ENCODE measurements at places on chromosomes 2 and 18.

DNA sequence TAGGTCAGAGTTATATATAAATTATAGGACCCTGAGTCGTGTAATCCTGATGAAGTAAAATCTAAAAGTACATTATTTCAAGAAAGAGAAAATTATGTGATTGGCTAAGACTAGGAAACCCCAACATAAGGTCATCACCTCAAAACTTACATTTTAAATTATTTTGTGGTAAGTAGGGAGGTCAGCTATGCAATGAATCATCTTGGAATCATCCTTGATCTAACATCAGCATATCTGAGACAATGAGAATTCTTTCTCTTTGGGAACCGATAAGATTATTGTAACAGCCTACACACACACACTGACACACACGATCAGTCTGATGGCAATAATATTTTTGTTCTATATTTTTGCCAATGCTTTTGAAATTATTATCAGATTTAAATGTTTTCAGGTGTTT, 904.8 kb upstream of the CHAC2 start:
- DNase-seq, result no peak

DNA sequence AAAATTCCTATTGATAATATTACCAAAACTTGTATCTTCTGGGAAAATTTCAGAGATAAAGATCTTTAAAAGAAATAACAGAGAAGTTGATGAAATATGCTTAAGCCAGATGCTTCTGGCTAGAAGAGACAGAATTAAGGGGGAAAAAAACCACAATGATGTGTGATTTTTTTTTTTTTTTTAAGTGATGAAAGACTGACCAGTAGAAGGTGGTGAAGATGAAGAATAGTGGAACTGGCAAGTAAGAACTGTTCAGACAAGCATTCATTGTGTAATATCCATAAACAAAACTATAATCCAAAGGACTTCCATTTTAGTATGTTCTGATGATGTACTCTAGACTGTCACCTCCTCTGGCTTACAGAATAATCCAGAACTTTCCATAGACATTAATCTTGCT, 89.8 kb downstream of the INO80D start:
- DNase-seq, result no peak

DNA sequence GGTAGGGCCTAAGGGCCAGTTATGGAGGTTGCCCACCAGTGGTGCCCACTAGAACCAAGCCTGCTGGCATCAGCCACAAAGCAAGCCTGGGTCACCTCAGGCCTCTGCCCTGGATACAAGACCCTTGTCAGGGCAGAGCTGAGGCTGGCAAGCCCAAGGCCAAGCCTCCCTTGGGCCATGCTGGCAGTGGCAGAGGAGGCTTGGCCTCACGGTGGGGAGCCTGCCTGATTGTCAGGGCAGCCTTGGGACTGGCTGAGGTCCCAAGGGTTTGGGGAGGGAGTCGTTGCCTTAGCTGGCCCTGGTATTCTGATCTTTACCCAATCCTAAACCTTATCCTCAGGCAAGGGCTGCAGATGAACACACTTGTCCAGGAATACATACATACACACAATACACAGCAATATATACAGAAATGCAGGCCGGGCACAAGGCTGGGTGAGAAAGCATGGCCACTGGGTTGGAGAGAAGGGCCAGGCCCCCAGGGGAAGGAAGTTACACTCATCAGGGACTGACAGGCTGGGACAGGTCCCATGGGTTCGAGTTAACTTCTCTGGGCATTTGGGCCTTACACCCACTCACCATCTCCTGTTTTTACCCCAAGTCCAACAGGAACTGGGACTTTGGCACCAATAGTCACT, 21.0 kb downstream of the CCT7 start:
- DNase-seq, result no peak

DNA sequence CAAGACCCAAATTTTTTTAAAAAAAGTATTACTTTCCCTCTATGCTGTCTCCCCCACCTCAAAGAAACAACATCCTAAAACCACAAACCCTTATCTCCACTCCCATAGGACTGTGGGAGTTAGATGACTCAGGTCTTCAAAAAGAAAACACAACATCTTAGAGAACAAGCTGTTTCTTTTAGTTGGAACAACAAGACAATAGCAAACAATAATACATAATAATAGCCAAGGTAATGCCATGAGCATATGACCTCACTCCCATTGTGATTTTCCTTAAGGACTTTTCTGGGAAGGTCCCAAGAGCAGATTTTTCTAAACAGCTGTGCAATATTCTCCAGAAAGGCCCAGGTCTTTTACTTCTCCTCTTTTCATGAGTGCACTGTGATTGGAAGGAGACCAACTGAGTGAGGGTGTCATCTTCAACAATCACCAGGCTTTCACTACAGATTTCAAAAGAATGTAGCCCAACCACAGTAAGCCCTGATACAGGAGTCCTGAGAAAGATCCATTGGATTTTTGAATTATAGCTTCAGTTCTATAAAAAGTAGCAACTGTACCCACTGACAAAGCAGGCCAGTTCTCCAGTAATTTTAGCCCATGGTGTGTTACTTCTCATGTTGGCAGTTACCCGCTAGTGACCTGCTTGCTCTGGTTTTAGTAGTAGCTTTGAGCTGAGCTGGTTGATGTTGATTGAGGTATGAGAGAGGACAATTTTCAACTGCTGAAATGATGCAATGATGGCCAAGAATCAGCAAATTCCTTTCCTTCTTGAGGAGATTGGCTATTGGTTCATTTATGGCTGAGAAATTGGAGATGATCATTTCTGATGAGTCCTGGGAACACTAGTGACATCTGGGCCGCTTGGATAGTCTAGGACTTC, 144.5 kb upstream of the TCF4 start:
- DNase-seq, result no peak

DNA sequence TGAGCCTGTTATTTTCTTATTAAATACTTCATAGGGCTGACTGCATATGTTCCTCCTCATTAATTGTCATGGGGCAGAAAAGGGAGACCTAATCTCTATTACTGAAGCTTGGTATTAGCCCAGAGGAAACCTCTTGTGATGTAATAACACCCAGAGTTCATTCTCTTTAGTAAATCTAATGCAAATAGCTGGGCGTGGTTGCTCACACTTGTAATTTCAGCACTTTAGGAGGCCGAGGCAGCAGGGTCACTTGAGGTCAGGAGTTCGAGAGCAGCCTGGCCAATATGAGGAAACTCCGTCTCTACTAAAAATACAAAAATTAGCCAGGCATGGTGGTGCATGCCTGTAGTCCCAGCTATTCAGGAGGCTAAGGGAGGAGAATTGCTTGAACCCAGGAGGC, 14.7 kb downstream of the DAW1 start:
- no peak for DNase-seq

- no peak for DNase-seq
Observed at GRCh38 chr2:42117182-42117579, 52.0 kb upstream of the EML4 start.

DNA sequence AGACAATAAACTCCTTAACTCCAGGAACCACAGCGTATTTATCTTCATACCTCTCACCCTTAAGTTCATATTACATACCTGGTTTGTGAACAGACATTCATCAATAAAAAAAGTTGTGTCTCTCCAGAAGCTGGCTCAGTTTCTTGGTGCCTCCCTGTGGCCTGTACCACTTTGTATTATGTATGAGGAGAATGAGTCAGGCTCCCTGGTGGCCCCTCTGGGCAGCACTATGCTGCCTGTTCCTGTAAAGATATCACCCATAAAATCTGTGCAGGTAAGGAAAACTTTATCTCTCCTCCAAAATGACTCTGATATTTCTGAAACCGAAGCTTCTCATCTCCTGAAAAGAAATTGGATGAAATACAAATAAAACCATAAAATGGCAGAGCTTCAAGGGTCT, 198.4 kb upstream of the NT5C1B start:
- no peak for DNase-seq

DNA sequence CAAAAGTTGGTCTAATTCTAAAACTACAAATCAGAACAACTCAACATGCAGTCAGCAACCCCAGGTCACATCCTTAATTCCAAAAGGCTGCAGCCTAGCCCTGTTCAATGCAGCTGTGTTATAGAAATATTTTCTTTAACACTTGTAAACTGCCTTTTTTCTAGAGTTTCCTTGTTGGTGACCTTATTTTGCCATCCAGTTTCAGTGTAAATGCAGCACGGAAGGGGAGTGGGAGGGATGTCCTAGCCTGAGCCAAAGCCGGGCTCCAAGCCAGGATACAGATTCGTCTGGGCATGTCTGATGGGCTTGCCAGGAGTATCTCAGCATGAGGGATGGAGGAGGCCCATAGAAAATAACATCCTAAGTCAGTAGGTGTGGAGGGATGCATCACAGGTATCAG, 17.7 kb upstream of the SP3 start:
- DNase-seq, result no peak

- no peak for DNase-seq
Observed at GRCh38 chr2:216774620-216775019, 79.3 kb upstream of the IGFBP5 start.

DNA sequence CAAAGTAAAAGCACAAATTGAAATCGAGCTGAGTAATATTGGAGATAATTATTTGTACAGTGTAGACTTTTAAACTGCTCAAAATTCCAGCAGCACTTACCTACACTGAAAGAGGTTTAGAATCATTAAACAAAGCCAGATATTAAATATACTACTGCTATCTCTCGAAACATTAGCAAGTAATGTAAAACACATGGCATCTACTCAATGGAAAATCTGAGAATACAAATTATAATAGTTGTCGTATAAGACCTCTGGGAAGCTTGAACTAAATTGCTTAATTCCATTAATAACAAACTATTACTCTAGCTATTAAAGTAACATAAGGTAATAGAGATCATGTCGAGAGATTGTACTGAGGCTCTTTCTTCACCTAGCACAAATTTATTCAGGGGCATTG, 108.9 kb downstream of the KLHL29 start:
- DNase-seq, result no peak

All from activated gamma-delta T cell (primary cell).